ENCODE measurements at places on chromosomes 3 and 15.

GRCh38 chr15:29618586-29618985 lies 203.7 kb downstream of the TJP1 start:
- no peak for DNase-seq

DNA sequence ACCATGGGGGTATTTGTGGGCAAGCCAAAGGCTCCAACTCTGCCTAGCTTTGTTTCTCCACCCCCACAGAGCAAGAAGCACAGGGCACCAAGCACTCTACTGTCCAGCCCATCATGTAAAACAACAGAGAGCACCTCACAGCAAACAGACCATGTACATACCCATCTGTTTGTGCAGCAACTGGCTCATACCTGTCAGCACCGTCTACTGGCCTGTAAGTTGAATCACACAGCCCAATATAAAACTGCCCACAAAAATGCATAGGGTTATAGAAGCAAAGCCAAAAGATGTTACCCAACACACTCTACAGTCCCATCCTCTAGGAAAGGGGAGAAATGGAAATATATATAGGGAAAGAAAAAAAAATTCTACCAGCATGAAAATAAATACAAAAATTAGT lies 139.7 kb upstream of the CPNE4 start:
- no peak for DNase-seq

GRCh38 chr3:196634224-196634623 lies 5.3 kb upstream of the NRROS start:
- DNase-seq = no peak

DNA sequence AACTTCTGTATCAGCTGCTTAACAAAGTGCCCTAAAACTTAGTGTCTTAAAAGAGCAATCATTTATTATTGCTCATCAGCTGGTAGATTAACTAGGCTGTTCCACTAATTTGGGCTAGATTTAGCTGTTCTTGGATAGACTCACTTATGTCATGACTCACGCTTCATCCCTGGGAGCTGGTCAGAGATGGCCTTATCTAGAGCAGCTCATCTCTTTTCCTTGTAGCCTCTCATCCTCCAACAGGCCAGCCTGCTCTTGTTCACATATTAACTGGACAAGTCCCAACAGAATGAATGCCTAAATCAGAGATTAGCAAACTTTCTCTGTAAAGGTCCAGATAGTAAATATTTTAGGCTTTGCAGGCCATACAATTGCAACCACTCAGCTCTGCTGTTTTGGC lies 66.9 kb upstream of the PLAAT1 start:
- DNase-seq = no peak

DNA sequence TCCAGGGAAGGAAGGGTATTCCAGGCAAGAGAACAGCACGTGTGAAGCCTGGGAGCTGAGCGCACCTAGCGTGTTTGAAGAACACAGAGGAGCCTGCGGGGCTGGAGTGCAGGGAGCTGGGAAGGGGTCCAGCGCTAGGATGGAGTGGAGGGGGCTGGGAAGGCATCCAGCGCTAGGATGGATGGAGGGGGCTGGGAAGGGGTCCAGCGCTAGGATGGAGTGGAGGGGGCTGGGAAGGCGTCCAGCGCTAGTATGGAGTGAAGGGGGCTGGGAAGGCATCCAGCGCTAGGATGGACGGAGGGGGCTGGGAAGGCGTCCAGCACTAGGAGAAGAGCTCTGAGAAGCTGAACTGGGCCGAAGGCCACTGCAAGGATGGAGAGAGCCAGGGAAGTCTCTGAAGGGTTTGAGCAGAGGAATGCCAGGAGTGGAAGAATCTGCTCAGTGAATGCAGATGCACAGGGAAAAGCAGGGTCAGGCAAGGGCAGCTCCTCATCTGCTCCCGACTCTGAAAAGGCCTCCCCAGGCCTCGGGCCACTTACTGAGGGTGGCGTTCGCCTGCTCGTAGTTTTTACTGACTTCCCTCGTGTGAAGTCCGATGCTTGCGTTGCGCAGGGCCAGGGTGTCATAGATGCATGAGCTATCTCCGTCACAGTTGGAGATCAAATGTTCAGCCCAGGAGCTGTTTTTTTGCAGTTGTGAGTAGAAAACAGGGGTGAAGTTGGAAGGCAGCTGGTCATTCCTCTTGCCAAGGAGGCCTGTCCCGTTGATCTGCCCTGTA lies 39.8 kb downstream of the MUC20 start:
- DNase-seq = peak; percentile 93

DNA sequence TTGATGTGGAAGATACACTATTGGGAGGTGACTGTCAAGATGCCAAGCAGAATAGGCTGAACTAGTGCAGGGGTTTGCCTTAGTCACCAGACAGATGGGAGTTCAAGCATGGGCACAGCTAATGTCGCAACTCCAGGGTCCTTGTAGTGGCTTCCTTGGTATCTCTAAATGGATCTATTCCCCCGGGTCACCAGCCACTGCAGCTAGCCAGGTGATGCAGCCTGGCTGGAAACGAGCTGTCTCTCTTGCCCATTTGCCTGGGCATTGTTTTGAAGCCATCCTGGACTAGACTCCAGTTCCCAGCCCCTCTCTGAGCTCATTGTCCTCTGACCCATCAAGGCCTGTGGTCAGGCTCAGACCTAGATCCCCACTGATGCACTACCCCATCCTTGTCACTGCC lies 8.4 kb upstream of the CPEB1 start:
- DNase-seq = no peak

DNA sequence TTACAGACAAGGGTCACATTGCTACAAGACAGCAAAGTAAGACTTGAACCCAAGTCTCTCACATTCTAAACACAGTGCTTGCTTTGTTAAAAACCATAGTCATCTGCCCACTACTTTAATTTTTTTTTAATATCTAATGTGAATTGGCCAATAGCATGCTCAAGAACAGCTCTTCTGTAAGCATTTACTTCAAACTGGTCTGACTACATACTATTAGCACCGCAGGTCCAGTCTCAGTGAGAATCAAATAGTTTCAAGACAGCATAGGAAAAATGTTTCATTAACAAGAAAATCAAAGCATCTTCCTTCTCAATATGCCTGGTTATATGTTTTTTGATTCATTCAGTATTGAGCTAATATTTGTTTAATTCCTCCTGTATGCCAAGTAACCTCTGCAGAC lies 419.9 kb downstream of the ERC2 start:
- no peak for DNase-seq

GRCh38 chr15:59892985-59893384 lies 111.1 kb upstream of the FOXB1 start:
- DNase-seq = peak; percentile 21

- DNase-seq = no peak
Measured at GRCh38 chr3:111747490-111747889, 111.6 kb upstream of the PHLDB2 start.

DNA sequence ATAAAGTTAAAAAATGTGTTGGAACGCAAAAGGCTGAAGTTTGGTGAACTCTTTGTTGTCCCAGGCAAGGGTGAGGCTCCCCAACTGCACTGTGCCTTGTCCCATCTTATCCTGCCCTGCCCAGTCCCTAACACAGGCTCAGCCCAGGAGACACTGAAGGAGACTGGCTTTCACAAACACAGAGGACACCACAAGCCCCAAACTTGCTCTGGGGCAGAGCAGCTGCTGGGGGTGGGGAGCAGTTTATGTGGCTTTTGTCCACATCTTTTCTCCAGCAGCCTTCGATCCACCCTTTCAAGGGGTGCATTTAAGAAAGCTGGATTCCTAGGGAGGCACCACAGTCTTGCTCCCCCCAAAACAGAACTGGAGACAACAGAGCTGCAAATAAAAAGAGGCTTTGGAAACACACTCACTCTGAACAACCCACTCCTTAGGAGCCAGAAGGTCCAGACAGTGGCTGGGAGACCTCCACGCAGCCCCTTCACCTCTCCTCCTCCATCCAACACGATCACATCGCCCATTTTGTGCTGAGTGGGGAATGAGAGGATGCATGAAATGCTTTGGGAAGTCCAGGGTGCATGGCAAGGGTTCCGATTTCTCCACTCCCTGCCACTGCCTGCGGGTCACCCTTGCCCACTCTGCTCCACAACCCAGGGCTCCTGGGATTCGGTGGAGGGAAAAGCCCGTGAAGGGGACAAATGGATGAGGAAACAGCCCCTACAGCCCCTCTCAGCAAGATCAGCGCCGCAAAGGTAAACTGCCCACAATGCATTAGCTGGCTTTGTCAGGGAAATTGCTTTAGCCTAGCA lies 260.5 kb upstream of the TLE3 start:
- no peak for DNase-seq

- peak; percentile 48 for DNase-seq
Measured at GRCh38 chr15:32998979-32999672, 195.4 kb downstream of the FMN1 start.

- no peak for DNase-seq
Measured at GRCh38 chr3:177084616-177085015, 112.7 kb downstream of the TBL1XR1 start.

DNA sequence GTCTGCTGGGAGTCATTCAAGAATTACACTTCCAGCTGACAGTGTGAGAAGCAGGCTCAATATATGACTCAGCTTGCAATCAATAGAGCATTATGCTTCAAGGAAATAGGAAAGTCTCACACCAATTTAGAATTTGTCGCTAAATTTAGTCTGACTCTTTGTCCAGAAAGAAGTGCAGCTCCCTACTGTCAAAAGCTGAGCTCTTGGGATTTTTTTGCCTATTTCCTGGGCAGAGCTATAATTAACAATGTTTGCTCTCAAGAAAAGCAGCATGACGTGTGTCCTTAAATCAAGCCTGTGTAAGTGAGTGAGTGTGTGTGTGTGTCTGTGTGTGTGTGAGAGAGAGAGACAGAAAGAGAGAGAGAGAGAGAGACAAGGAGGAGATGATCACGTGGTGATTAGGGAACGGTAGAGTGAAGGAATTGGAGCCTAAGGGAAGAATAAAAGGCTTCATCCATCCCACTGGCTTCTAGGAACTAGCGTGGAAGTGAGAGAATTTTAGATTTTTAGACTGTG lies 16.4 kb upstream of the SLC35G2 start:
- no peak for DNase-seq

GRCh38 chr3:169240786-169241486 lies 422.6 kb downstream of the MECOM start:
- DNase-seq = no peak

DNA sequence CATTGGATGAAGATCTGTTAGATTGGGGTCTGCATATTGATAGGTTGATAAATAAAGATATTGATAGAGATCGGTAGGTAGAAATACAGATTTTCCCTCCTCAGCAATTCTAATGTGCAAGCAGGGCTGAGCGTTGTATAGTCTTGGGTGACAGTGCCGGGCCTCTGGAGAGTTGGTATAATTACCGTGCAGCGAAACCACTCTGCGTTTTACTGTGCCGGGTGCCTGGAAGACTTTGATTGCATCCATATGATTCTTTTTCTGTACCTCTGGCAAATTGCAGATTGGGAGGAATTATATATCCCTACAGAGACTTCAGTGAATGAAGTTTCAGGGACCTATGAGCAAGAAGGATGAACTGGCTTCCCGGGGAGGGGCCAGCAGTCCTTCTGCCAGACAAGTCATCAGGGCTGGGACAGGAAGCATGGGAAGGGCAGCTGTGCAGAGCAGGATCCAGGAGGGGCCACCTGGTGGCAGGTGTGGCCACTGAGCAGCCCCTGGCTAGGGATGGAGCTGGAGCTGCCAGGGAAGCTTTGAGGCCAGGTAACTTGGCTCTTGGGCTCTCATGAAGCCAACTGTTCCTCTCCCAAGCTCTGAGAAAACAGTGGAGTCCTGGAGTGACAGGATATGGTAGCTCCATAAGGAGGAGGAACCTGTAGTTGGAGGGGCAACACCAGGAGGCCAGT lies 132.5 kb downstream of the APBA2 start:
- no peak for DNase-seq

DNA sequence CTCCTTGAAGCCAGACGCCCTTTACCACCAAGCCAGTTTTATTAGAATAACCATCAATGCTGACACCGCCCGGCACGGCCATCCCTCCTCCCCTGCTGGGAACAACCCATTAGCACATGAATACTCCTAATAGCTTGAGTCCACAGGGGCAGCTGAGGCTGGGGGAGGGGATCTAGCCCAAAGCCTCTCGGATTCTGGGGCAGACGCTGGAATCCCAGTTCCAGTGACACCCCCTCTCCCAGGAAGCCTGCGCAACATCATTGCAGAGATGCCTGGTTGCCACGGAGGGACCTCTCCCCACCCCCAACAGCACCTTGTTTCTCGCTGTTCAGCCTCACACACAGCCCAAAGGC lies 1.2 kb upstream of the LINGO1 start:
- DNase-seq = no peak

DNA sequence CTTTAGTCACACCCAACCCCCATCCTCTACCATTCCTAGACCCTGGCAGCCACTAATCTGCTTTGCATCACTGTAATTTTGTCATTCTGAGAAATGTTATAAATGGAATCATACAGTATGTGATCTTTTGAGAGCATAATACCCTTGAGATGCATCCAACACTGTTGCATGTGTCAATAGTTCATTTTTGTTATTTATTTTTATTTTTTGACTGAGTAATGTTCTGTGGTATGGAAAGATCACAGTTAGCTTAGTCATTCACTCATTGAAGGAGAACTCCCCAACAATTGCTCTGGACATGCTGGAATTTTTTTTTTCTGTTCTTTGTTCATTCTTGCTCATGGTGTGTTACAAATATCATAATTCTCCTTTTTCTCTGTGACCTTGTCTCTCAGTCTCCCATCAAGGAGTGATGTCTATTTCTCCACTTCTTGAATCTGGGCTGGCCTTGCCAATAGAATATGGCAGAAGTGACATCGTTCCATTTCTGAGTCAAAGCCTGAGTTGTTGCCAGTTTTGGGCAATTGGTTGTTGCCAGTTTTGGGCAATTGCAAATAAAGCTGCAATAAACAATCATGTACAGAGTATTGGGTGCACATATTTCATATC lies 6.8 kb upstream of the ADPGK start:
- no peak for DNase-seq

DNA sequence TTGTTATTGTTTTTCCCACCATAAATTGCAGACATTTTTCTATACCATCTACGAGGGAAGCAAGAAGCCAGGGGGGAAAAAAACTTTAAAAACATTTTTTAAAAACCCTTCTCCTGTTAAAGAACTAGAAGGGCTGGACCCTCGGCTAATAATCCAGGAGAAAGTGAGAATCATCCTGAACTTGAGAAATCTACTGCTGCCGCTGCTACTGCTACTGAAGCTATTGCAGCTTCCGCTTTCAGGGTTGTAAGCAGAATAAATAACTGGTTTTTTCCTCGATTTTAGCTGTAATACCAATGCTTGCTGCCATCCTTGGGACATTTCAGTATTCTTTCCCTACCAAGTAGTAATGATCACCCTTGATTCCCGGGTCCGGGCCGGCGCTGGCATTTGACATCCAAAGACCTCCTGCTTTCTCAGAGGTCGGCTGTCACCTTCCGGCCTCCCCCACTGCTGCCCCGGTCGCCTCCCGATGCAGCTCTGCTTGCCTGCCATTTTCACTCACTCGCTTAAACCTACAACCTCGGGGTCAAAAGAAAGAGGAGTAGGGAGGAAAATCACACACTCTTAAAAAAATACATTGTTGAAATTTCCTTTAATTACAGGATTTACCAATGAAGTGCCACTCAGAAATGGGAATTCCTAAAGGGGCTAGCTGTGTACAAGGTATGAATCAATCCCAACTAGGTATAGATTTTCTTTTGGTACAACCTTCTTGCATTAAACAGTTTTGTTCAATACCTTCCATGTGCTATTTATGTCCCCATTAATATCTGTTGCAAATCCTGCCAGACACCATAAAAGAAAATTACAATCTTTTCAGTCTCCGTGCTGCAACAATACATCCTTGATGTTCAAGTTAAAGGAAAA lies 674 bp upstream of the MECOM start:
- no peak for DNase-seq
